Bone marrow (tissue), 2 donors: ENCODE measurements at places on chromosomes 5 and 9.

- no peak for DNase-seq
Measured at GRCh38 chr5:134086225-134086942, 28.1 kb upstream of the TCF7 start.

GRCh38 chr5:146337264-146337904 lies 1.3 kb upstream of the POU4F3 start:
- DNase-seq = no peak

DNA sequence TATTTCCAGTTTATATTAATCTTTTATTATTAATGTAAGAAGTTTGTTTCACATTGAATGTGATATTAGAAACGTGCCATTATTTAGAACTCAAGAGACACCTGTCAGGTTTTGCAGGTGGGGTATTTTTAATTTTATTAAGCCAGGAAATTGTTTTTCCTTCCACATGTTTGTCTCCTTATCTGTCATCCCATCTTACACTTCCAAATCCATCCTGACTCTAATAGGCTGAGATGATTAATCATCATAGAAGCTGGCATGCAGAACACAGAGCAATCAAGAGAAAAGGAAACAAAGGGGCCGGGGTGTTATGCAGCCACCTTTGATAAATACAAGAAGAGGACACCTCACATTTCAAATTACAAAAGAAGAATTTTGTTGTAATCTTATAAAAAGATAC lies 506.5 kb downstream of the ISL1 start:
- DNase-seq = no peak

DNA sequence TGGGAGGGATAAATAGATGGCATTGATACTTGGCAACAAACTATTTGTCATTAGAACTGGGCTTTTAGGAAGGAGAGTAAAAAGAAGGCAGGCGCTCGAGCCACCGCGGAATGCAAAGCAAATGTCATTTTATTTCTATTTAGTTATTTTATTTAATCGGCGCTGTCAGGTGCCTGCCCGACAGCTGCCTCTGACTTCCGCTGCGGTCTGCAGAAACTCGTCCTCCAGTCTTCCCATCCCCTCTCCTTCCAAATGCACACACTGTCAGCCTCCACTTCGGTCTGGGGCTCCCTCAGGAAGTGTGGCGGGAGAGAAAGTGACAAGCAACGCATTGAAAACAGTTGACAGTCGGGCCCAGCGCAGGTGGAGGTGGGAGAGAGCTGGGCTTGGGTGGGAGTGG lies 29.3 kb downstream of the ASS1 start:
- DNase-seq = no peak

DNA sequence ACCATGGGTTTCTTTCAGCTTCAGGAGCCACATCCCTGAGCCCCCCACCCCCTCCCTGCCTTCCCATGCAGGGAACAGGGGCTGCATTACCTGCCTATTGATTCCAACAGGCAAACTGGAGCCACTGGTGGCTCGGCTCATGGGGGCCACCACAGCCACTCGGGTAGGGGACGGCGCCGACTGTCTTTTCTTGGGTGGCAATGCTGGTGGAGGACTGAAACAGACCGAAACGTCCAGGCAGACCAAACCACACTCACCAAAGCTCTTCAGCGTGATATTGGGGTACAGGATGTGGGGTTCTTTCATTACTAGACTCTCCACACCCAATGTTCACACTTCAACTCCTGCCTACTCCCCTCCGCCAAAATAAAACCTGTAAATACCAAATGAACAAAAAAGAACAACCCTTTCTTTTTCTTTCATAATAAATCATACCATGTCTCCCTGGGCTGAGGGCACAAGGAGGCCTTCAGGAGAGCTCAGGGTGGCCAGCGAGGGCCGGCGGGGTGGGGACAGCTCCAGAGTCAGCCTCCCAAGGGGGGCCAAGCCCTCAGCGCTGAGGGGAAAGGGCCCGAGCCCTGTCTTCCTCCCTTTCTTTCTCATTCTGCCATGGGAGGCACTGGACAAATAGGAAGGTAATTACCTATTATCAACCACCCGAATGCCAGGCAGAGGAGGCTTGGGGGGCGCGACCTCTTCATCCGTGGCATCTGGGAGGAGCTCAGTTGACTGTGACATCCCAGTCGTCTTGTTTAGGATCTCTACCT lies 83.3 kb downstream of the PRRT1B start:
- DNase-seq = no peak

GRCh38 chr5:820245-820644 lies 30.5 kb downstream of the ZDHHC11 start:
- no peak for DNase-seq

GRCh38 chr9:136157477-136158265 lies 39.0 kb upstream of the TMEM250 start:
- DNase-seq = no peak

- no peak for DNase-seq
Measured at GRCh38 chr9:5593904-5594303, 35.0 kb upstream of the RIC1 start.

DNA sequence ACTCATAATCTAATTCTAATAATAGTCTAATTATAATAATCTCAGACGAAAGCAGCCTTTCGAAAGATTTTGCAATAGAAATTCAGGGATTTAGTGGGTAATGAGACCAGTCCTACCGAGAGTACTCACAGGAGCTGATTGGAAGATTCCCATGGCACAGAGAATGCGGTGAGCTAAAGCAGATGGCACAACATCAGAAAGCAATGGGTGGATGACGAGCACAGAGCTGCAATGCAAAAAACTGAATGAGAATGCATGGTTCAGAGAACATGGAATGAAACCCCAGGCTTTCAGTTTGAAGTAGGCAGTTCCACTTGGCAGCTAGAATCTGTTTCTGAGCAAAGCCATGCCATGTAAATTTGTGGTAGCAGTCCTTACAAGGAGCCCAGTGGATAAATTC lies 78.2 kb upstream of the SPINK5 start:
- DNase-seq = no peak

GRCh38 chr5:157285310-157286035 lies 19.6 kb downstream of the CYFIP2 start:
- DNase-seq = no peak

GRCh38 chr9:127562841-127563401 lies 49.2 kb upstream of the STXBP1 start:
- no peak for DNase-seq
